D341Med (cell line): ENCODE measurements at places on chromosomes 1 and 21.

DNA sequence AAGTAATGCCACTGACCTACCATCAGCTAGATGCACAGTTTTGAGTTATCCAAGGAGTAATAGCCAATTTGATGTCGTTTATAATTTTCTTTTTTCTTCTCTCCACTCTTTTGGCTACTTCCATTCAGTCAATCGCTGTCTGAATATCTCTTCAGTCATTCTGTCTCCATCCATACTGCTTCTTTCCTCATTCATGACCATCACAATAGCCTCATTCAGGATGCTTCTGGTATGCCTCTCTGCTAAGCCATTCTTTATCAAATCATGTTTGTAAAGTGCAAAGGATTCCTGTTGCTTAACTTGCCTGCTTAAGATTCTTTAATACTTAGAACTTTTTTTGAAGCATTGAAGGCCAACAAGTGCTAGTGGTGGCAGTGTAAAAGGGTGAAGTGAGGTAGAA is 20.2 kb downstream of the TYW3 start:
- DNase-seq = no peak

- DNase-seq = no peak
Observed at GRCh38 chr21:38938343-38938742, 132.6 kb downstream of the ETS2 start.

DNA sequence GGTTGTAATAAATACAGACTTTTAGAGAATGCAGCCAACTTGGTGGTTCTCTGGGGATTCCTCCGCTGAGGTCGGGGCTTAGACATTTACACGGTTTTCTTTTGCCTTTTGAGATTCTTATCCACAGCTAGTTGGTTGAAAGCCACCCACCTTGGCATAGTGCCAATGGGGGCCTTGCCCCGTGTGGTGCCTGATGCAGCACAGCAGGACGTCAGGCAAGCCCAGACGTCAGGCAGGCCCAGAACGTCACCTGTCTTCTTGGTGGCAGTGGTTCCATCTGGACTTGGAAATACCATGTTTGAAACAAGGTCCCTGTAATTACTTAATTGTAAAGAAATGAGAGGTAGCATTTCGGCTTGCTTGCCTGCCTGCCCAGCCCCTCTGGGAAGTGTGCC is 78.5 kb downstream of the GALNT2 start:
- no peak for DNase-seq

DNA sequence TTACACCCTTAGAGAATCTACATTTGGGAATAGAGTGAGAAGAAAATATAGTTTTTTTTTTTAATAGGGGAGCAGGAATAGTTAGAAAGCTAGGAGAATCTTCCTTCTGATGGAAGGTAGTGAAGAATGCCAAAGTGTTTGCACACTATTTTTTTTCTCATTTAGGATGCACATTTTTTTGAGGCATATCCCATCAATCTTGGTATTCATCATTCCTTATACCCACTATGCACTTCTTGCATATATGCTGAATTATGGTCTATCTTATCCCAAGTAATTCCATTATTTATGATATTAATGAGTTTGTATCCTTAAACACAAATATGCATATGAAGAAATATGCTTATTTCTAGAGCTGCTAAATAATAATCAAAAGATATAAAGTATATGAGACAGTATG is 28.4 kb downstream of the HSPA13 start:
- no peak for DNase-seq

GRCh38 chr1:22582661-22583635 is 19.7 kb downstream of the EPHA8 start:
- peak; percentile 92 for DNase-seq
